ENCODE measurements at places on chromosomes 16 and 17. TPM values are rescaled to one million over a fixed set of nuclear protein-coding genes. Genes with fewer than 3 reads are reported as not detected.

GRCh38 chr17:57892146-57892819 is 42.4 kb upstream of the MRPS23 start:
- no peaks in the 10 kb centered on the region for H3K36me3 ChIP-seq
- DNase-seq, result peak; percentile 91
- H3K27me3 ChIP-seq, result no peaks in the 10 kb centered on the region
- H3K4me1 ChIP-seq, result peaks cover 27% of the 10 kb centered on the region
- no peak overlapping the region for H3K4me3 ChIP-seq
- H3K27ac ChIP-seq, result peak overlapping the region; percentile 74

GRCh38 chr16:64061621-64062020 is 1060.2 kb downstream of the CDH11 start:
- no peaks in the 10 kb centered on the region for H3K36me3 ChIP-seq
- no peaks in the 10 kb centered on the region for H3K27me3 ChIP-seq
- no peak for DNase-seq
- H3K4me1 ChIP-seq, result no peaks in the 10 kb centered on the region

DNA sequence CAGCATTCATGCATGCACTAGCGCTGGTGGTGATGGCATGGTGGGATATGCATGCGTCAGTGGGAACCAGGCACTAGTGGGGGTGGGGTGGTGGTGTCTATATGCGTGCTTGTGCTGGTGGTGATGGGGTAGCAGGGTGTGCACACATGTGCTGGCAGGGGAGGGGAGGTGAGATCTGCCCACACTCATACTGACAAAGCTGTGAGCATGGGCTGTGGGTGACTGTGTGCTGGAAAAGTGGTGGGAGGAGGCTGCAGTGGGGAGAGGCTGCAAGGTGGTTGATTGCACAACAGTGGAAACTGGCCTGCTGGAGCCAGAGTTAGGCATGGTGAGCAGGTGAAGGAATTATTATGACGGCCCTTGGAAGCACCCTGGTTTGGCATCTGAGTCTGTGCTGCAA is 31.3 kb upstream of the TEKT1 start:
- no peak overlapping the region for H3K27ac ChIP-seq
- H3K4me3 ChIP-seq, result no peak overlapping the region
- no peaks in the 10 kb centered on the region for H3K27me3 ChIP-seq
- no peak for DNase-seq
- no peaks in the 10 kb centered on the region for H3K4me1 ChIP-seq

- H3K27ac ChIP-seq, result no peak overlapping the region
- no peaks in the 10 kb centered on the region for H3K36me3 ChIP-seq
- H3K27me3 ChIP-seq, result no peaks in the 10 kb centered on the region
- no peak overlapping the region for H3K4me3 ChIP-seq
- H3K4me1 ChIP-seq, result peaks cover 9% of the 10 kb centered on the region
Measured at GRCh38 chr16:6690741-6691140, 641.9 kb upstream of the RBFOX1 start.

- H3K4me3 ChIP-seq, result peak overlapping the region; percentile 68
- H3K36me3 ChIP-seq, result no peaks in the 10 kb centered on the region
Measured at GRCh38 chr16:87392821-87393679, 914 bp downstream of the MAP1LC3B start.

- peak; percentile 71 for DNase-seq
- H3K27me3 ChIP-seq, result no peaks in the 10 kb centered on the region
- peak overlapping the region; percentile 86 for H3K4me3 ChIP-seq
Measured at GRCh38 chr17:44220213-44221083, 973 bp upstream of the UBTF start.

- H3K27me3 ChIP-seq, result no peaks in the 10 kb centered on the region
- H3K36me3 ChIP-seq, result no peaks in the 10 kb centered on the region
- no peak overlapping the region for H3K4me3 ChIP-seq
Measured at GRCh38 chr16:28981517-28981916, 3.3 kb upstream of the LAT start.

GRCh38 chr17:48589831-48590606 is at the start of gene HOXB3:
Gene HOXB3 (minus strand): TSS chr17:48590241. CDS start chr17:48552474, 37,767 bp downstream.
- H3K36me3 ChIP-seq, result no peaks in the 10 kb centered on the region
- no peak within 1 kb of the TSS for H3K27ac ChIP-seq
- H3K27me3 ChIP-seq, result peaks cover 100% of the 10 kb centered on the region
- no peak for DNase-seq
- H3K4me1 ChIP-seq, result no peaks in the 10 kb centered on the region

DNA sequence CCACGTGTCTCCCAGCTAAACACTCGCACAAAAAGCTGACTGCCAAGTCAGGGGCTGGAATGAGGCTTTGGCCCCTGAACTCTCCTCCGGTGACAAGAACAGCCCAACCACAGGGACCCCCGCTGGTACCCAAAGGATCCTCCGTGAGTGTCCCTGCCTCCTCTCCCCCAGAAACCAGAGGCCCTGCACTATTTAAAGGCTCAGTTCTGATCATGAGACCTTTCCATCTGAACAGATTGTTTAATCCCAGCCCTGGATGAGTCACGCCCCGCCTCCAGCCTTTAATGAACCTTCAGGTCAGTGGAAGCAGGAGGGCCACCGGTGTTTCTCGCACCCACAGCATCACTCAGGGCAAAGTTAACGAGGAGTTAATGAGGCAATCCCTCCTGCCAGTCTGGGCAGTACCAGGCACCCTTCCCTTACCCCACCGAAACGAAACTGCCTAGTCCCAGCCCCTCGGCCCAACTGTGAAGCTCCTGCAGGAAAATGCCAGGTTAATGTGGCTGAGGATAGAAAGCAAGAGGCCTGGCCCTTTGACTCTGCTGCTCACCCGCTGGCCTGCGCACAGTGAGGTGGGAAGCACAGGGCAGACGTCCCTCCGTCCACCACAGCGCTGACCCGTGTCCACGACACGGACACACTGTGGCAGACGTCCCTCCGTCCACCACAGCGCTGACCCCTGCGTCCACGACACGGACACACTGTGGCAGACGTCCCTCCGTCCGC is 32.4 kb downstream of the TIMM22 start:
- H3K36me3 ChIP-seq, result no peaks in the 10 kb centered on the region
- DNase-seq, result no peak
- H3K27me3 ChIP-seq, result peaks cover 27% of the 10 kb centered on the region
- H3K4me1 ChIP-seq, result peaks cover 5% of the 10 kb centered on the region
- H3K4me3 ChIP-seq, result no peak overlapping the region

- no peaks in the 10 kb centered on the region for H3K27me3 ChIP-seq
- peaks cover 56% of the 10 kb centered on the region for H3K4me1 ChIP-seq
- H3K4me3 ChIP-seq, result no peak overlapping the region
- peak overlapping the region; percentile 53 for H3K27ac ChIP-seq
- peak; percentile 59 for DNase-seq
Measured at GRCh38 chr16:53920988-53921387, 217.0 kb downstream of the FTO start.

GRCh38 chr16:2964475-2965336 is 631 bp downstream of the KREMEN2 start:
- H3K27ac ChIP-seq, result no peak overlapping the region
- H3K4me3 ChIP-seq, result peak overlapping the region; percentile 63
- H3K36me3 ChIP-seq, result no peaks in the 10 kb centered on the region
- H3K4me1 ChIP-seq, result peaks cover 18% of the 10 kb centered on the region
- peaks cover 70% of the 10 kb centered on the region for H3K27me3 ChIP-seq

DNA sequence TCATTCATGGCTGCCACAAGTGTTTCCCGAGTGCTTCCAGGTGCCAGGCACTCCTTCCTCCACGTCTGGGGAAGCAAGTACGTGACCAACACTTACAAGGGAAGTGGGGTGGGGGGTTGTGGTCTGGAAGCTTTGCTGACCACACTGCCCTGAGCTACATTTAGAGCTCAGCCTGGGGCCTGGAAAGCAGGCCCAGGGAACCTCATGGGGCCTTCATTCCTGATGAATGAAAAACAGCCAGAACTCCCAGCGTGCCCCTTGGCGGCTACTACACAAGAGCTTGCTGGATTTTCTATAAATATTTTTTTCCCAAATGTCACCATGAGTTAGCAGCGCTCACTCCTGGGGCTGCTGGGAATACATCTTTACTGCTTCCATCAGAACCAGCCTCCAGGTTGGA is 73.3 kb downstream of the ABCC12 start:
- H3K4me3 ChIP-seq, result no peak overlapping the region
- H3K27me3 ChIP-seq, result no peaks in the 10 kb centered on the region

- H3K4me3 ChIP-seq, result no peak overlapping the region
- H3K27me3 ChIP-seq, result no peaks in the 10 kb centered on the region
- H3K4me1 ChIP-seq, result peaks cover 10% of the 10 kb centered on the region
- DNase-seq, result no peak
- no peaks in the 10 kb centered on the region for H3K36me3 ChIP-seq
Measured at GRCh38 chr16:1496464-1496863, 3.3 kb downstream of the TELO2 start.

DNA sequence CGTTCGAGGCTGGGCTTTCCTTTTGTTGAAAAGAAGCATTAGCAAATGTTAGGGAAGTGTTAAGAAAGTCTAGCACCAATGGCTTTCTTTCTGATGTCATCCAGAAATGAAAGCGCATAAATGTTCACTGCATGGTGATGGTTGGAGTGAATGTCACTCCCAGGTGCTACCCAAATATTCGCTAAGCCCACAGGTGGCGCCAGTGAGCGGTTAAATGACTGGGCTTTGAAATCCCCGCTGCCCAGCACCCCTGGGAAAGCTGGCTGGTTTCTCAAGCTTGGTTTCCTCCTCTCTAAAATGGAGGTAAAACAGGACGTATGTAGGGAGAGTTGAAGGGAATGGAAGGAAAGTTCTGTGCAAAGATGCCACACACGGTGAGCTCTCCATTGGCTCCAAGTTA is 104.4 kb downstream of the IRX5 start:
- H3K27ac ChIP-seq, result no peak overlapping the region
- no peaks in the 10 kb centered on the region for H3K36me3 ChIP-seq
- no peak overlapping the region for H3K4me3 ChIP-seq
- no peaks in the 10 kb centered on the region for H3K4me1 ChIP-seq
- H3K27me3 ChIP-seq, result no peaks in the 10 kb centered on the region

DNA sequence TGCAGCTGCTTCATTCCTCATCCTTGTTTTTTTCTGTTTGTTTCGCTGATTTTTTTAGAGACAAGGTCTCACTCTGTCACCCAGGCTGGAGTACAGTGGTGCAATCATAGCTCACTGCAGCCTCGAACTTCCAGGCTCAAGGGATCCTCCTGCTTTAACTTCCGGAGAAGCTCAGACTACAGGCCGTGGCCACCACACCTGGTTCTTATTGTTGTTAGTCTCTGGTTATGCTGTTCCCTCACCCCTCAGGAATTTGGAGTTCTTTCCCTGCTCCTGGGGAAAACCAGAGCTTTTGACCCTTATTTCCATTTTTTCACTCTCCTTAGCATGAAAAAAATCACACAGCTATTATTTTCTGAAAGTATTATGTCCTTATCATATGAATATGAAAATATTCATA is 1.8 kb downstream of the ODF4 start:
- no peaks in the 10 kb centered on the region for H3K27me3 ChIP-seq
- H3K4me3 ChIP-seq, result no peak overlapping the region
- DNase-seq, result no peak

DNA sequence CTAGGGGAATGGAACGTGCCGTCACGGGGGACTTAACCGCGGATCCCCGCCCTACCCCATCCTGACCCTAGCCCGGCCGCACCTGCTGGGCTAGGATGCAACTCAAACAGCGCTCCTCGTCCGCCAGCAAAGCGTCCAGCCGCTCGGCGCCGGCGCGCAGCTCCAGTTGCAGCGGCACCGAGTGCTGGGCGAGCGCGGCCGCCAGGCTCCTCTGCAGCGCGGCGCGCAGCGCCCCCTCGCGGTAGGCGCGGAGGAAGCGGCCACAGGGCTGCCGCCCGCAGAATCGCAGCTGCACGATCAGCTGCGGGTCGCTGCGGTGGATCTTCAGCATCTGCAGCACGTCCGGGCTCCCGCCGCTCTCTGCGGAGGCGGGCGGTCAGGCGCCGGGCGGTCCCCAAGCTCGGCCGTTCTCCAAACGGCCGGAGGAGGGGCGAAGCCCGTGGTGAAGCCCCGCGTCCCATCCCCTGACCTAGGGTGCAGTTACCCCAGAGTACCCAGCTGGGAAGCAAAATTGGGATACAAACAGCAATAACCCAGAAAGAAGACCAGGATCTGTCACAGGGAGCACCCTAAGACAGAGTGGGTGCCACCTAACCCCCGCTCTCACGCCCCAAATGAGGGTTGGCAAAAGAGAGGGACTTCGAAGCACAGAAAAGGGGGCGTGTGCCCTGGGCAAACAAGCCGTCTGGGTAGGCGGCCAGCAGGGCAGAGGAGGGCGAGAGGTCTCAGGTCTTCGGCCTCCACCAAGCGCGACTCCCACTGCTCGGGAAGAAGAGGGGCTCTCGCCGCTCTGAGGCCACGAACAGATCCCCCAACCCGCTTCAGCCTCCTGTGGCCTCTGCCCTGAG is 4.2 kb downstream of the TRADD start:
- no peak overlapping the region for H3K27ac ChIP-seq
- H3K36me3 ChIP-seq, result no peaks in the 10 kb centered on the region
- peaks cover 100% of the 10 kb centered on the region for H3K27me3 ChIP-seq
- peaks cover 6% of the 10 kb centered on the region for H3K4me1 ChIP-seq
- peak overlapping the region; percentile 48 for H3K4me3 ChIP-seq
- DNase-seq, result peak; percentile 95

GRCh38 chr17:35875072-35875799 is 4.9 kb downstream of the CCL5 start:
- no peak for DNase-seq
- H3K4me3 ChIP-seq, result no peak overlapping the region
- H3K27me3 ChIP-seq, result no peaks in the 10 kb centered on the region
- H3K4me1 ChIP-seq, result no peaks in the 10 kb centered on the region

DNA sequence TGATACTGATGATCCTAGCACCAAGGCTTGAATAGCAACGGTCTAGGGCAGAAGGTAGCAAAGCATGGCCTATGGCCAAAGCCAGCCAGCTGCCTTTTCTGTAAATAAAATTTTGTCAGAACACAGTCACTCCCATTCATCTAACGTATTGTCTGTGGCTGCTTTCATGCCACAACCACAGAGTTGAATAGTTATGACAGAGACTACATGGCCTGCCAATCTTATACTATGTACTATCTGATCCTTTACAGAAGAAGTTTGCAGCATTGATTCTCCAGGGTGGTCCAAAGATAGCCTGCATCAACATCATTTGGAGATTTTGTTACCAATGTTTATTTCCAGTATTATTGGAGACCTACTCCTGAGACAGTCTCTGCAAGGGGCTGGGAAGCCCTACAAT is 19.9 kb upstream of the MMD start:
- no peaks in the 10 kb centered on the region for H3K36me3 ChIP-seq
- H3K27ac ChIP-seq, result no peak overlapping the region
- no peaks in the 10 kb centered on the region for H3K27me3 ChIP-seq

DNA sequence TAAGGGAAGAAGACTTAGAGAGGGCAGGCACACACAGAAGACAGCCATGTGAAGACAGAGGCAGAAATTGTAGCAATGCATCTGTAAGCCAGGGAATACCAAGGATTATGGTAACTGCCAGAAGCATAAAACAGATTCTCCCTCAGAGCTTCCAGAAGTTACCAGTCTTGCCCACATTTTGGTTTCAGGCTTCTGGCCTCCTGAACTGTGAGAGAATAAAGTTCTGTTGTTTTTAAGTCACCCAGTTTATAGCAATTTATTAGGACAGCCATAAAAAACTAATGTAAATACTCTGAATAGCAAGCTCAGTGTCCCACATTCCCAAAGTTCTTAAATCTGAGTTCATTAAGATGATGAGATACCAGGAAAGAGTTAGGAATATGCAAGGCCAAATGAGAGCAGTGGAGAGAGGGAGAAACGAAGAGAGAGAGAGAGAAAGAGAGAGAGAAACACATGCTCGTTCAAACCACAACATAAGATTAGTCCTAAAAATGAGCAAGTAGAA is 123.4 kb downstream of the HS3ST3A1 start:
- no peak overlapping the region for H3K27ac ChIP-seq
- no peaks in the 10 kb centered on the region for H3K36me3 ChIP-seq
- H3K4me3 ChIP-seq, result no peak overlapping the region
- no peaks in the 10 kb centered on the region for H3K27me3 ChIP-seq
- H3K4me1 ChIP-seq, result no peaks in the 10 kb centered on the region

The HLF gene
- 0.11 TPM for total RNA-seq

The KRTAP3-1 gene
- not detected for total RNA-seq

The SDR42E2 gene
- total RNA-seq, result not detected

The MPDU1 gene
- total RNA-seq, result 177 TPM

The TBC1D3 gene
- not detected for total RNA-seq

The CCDC144A gene
- 8.2 TPM for total RNA-seq

The FOXF1 gene
- total RNA-seq, result not detected

The MYOCD gene
- 0.04 TPM for total RNA-seq

The HBZ gene
- total RNA-seq, result not detected

All from neural progenitor cell (in vitro differentiated cells).